ENCODE measurements at places on chromosomes 11 and 22.

DNA sequence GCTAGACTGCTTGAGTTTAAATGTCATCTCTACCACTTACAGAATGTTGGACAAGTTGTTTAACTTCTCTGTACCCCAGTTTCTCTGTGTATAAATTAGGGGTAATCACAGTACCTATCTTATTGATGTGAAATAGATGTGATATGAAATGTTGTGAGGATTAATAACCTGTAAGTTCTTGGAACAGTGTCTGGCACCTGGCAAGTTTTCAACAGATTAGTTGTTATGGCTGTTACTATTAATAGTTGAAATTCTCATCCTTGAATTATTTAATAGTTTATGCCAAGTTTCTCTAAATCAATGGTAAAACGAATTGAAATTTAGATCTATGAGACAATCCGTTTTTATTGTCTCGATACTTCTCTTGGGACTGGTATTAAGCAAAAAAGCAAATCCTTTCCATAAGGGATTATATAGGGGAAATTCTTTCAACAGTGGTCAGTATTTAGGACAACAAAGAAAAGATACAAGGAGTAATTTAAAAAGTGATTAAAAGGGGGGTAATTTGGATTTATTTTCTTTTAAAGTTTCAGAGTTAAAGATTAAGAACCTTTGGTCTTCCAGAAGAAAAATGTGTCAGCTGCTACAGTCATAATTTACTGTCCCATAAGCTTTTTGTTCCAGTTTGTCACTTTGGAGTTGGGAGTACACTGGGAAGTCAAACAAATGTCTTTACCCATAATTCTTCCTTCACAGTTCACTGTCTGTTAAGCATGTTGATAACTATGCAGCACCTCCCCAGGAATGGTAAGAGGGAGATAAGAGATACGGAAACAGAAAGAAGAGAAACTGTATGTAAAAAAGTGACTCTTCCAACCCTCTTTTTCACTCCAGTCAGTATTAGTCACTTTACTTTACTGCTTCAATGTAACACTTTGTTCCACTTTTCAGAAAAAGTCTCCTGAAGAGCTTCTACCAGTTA, 13.2 kb downstream of the PDE3B start:
- DNase-seq: peak; percentile 50

- DNase-seq: no peak
These were observed 206.7 kb upstream of the PITPNB start for GRCh38 chr22:28125799-28126198.

GRCh38 chr22:37079668-37080171, 28.2 kb downstream of the KCTD17 start:
- no peak for DNase-seq

DNA sequence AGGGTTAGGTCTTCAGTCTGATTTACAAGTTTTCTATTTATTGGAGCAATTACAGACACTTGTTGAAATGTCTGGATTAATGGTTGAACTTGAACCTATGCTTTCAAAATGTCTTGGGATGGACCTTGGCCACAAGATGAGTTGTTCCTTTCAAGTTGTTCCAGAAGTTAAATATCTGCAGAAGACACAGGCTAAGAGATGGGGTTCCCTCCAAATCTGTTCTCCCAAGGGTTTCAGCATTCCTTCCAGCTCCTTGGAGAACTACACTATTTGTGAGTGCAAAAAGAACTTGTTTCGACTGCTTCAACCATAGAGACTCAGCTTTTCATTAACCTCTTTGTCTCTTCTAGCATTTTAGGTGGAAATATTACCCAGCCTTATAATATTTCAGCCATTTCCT, 189.0 kb upstream of the BLID start:
- no peak for DNase-seq

GRCh38 chr11:72786305-72787215, 7.3 kb downstream of the STARD10 start:
- no peak for DNase-seq

GRCh38 chr11:110376711-110377324, 52.9 kb upstream of the FDX1 start:
- DNase-seq: peak; percentile 29

DNA sequence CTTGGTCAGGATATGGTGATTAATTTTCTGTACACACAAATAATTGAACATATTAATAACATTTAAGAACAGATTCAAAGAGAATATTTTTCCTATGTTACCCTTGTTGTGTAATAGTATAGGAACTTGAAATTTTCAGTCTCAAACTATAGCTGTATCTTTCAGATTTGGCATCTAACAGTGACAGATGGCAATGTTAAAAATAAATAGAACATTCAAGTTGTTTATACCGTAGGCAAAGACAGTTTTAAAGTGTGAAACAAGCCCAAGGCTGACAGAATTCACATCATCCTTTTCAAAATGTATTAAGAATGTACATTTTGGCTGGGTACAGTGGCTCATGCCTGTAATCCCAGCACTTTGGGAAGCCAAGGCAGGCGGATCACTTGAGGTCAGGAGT, 92.6 kb upstream of the TP53AIP1 start:
- DNase-seq: no peak

All from hematopoietic multipotent progenitor cell treated with erythropoietin and hydrocortisone succinate and interleukin-3 and kit ligand, for 17 days (in vitro differentiated cells).